ENCODE measurements at places on chromosomes 5 and 9.

- no peak for DNase-seq
These were observed 435.1 kb upstream of the CDH9 start for GRCh38 chr5:27473307-27474046.

DNA sequence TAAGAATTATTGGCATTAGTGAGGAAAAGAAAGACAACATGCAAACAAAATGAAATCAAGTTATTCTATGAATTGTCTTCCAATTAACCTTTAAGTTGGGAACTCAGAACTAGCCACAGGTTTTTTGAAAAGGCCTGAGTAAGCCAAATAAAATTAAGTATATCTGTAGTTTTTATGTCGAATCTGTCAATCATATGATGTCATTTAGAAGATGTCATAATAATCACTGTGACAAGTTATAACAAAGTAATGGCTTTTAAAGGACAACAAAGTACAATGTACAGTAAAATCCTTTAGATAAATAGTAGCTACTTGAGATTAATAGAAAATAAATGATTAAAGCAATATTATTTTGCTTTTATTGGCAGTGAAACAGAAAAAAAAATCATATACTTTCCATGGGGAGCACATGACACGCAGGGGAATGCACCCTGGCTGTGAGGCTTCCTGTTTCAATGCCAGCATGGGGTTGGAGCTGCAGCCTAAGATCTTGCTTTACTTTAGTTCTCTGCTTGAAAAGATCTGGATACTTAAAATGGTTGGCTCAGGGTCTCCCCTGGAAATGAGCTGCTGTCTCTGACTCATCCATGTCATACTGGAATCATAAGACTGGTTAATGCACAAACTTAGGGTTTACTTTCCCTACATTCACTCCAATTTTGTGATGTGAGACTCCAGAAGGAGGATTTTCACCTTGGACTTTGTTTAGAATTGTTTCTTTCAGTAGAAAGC is 284.3 kb downstream of the TAF11L14 start:
- DNase-seq = no peak

GRCh38 chr9:10875752-10876151 is 262.9 kb upstream of the PTPRD start:
- DNase-seq = no peak

GRCh38 chr5:73339051-73339575 is 109.5 kb downstream of the FOXD1 start:
- no peak for DNase-seq

DNA sequence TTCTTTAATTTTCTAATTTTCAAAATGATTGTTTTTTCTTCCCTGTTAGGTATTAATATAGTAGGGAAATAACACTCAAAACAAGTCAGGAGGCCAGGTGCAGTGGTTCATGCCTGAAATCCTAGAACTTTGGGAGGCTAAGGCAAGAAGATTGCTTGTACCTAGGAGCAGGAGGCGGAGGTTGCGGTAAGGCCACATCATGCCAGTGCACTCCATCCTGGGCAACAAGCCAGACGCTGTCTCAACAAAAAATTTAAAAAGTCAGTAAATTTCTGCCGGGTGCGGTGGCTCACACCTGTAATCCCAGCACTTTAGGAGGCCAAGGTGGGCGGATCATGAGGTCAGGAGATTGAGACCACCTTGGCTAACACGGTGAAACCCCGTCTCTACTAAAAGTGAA is 10.2 kb upstream of the CDK7 start:
- no peak for DNase-seq

DNA sequence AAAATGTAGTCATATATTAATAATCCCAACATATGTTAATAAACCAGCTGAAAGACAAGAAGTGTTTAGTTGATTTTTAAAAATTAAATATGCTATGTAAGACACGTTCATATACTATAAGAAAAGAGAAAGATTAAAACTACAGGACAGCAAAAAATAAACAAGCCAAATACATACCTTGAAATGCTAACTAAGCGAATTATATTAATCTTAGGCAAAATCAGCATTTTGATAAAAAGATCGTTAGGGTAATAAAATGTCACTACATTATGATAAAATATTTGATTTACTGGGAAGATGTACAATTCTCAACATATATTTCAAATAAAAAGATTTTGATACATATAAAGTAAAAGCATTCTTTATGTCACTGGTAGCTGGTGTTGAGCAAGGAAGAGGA is 938.3 kb downstream of the PTPRD start:
- DNase-seq = no peak

DNA sequence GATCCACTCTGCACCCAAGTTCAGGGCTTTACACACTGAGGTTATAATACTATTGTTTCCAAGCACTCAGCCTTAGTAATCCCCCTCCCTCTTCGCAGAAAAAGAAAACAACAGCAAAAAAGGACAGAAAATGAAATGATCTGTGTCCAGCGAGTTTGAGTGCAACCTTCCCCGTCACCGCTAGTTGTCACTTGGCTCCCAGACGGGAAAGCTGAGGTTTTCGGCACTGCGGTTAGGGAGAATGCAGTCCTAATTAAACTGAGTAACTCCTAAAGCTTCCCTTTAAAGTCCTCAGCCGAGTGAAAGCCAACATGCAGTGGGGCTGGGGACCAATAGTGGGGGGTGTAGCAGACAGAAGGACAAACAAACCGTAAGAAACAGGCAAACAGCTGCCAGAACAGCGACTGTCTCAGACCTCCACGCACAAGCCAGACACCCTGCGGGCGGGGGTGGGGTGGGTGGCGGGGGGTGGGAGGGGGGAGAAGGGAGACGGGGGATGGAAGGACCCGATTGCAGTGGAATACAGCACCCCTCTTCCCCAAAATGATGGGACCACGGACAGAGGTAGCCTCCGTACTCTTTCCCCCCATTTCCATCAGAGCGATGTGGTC is 680 bp downstream of the GLRA1 start:
- no peak for DNase-seq

- DNase-seq = no peak
These were observed 319.0 kb upstream of the PTGER4 start for GRCh38 chr5:40360685-40361084.

DNA sequence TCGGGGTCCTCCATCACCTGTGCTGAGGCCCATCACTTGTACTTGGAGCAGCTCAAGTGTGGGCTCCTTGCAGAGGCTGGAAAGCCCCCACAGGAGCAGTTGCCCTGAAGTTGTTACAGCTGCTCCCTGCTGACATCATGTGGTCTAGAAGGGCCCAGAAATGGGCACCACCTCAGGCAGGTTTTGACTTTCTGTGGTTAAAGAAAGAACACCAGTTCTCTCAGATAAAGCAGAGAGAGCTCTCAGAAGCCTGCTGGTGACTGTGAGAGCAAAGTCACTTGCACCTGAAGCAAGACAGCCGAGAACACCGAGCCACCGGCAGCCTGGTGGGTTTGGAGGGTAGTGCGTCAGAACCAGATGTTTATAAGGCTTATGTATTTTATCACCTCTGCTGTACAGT is 70.4 kb downstream of the MVB12B start:
- peak; percentile 39 for DNase-seq

DNA sequence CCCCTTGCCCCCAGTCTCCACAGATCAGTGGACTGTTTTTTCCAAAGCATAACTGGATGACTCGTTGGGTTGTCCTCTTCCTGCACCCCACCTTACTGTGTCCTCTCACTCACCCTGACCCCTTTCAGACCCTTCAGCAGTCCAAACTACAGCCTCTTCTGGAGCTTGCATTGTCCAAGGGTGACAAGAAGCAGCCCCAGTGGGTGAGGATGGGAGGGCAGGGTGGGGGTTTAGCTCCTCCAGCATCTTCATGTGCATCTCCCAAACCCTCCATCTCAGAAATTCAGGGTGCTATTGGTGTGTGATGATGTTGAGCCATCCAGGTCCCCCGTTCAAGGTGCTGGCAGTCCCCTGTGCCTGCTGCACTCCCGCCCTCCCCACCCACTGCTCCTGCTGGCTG is 62.4 kb upstream of the COL15A1 start:
- DNase-seq = no peak

DNA sequence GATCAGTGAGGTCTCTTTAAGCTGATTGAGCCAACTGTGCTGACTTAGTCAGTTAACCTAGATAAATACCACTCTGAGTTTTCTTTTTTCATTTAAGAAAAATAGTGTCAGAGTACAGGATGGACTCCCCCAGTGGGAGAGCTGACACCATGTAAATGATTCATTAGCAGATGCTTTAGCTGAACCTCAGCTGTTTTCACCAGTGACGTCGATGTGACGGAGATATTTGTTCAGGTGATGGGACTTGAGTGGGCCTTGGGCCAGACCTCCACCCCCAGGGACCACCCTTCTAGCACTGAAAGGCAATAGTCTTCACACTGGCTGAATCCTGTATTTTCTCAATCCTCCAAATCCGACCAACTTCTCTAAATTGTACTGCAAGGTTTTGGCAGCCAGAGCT is 196.1 kb downstream of the GAS1 start:
- no peak for DNase-seq

GRCh38 chr5:113274836-113275414 is 159.9 kb downstream of the TSSK1B start:
- DNase-seq = no peak

DNA sequence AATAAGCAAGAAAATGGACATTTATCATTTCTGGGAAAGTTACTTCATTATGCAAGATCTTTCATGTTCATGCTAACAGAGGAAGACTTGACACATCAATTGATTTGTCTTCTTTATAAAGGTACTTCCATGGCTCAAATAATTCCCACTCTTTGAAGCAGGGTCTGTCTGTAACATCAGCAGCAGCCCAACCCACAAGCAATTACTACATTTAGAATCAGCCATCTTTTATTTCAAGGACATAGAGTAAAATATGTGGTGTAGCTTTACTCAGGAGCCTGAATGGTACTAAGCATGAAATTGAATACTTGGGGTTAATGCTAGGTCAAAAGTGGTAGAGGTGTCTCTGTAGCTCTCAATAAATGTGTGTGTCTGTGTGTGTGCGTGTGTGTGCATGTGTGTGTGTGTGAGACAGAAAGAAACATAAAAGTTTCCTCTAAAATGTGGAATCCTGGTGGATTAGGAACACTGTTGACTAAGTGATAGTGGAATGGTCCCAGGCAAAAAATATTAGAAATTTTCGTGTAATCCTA is 581.1 kb downstream of the CAAP1 start:
- DNase-seq = no peak

DNA sequence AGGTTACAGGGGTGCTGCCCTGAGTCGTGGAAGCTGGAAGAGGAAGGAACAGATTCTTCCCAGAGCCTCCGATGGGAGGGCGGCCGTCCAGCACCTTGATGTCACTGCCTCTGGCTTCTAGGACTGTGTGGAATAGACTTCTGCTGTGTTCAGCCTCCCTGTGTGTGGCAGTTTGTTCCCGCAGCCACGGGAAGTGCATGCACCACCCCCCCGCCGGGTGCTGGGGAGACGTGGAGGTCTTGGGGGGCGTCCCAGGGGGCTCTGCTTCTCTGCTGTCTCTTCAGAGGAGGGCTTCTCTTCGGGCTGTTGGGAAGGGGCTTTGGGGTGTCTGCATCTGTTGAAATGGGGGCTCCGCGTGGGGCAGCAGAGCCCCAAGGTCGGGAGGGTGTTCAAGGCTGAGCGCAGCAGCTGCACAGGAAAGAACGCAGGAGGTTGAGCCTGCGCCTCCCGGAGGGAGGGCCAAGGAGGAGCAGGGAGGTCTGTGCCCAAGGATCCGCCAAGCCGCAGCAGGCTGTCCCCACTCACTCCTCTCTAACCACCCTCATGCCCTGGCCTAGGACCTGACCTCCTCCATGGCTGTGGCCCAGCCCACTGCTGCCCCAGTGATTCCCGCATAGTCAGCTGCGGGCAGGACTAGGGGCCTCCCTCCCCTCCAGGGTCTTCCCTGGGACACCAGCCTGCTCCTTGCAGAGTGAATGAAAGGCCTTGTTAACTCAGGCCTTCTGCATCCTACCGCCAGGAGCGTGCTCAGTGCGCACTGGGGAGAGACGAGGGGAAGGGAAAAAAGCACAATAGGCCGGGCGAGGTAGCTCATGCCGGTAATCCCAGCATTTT is 45.0 kb downstream of the ROPN1L start:
- DNase-seq = no peak

DNA sequence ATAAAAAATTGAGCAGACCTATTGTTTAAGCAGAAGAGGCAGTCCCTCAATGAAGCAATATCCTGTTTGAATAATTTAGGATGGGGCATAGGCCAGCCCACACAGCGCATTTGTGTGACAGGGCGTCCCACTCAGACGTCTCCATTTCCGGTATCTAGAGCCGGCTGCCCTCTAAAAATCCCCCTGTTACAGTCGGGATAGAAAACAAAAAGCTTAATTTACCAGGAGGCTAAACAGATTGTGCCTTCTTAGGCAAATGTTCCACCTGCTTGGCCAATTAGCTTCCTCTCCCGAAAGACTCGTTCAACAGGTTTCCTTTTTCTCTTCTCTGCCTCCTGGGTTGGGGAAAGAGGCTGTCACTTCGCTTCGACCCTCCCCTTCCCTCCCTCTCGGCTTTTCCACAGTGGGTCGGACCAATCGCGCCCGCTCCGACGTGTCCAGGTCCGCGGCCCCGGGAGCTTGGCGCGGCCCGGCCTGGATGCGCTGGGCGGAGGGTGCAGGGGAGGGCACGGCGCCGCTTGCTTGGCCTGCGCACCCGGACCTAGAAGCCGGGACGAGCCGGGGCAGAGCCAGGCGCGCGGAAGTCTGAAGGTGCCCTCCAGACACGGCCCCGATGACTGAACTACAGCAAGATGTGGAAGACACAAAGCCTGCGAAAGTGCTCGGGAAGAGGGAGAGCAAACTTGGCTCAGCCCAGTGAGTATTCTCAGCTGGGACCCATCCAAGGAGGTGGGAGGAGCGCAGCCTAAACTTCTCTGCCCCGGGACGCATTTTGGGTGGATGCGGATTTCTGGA is at the start of gene GRAMD2B:
TSS of gene GRAMD2B (plus strand) at position 416 of the 795 bp plus-strand sequence. CDS start at position 614, 198 bp downstream.
- peak; percentile 58 for DNase-seq

GRCh38 chr5:176687247-176687646 is 40.0 kb downstream of the TSPAN17 start:
- no peak for DNase-seq
